ENCODE measurements at places on chromosomes 3 and 15.

DNA sequence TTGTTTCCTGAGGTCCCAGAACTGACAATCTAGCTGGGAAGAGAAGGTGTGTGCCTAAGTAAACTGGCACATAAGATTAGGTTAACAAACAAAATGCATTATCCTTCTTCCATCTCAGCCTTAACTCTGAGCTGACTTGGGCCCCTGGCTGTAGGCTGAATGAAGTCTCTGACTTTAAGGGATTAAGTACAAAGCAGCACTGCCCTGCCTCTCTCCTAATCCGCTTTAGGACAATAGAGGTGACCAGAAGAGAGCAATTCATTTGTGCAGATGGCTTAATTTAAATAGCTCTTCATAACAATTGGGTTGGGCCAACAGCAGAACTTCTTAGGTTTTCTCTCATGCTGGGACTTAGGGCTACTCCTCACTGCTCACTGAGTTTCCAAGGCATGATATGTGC lies 181.6 kb upstream of the SOX14 start:
- no peak for DNase-seq

DNA sequence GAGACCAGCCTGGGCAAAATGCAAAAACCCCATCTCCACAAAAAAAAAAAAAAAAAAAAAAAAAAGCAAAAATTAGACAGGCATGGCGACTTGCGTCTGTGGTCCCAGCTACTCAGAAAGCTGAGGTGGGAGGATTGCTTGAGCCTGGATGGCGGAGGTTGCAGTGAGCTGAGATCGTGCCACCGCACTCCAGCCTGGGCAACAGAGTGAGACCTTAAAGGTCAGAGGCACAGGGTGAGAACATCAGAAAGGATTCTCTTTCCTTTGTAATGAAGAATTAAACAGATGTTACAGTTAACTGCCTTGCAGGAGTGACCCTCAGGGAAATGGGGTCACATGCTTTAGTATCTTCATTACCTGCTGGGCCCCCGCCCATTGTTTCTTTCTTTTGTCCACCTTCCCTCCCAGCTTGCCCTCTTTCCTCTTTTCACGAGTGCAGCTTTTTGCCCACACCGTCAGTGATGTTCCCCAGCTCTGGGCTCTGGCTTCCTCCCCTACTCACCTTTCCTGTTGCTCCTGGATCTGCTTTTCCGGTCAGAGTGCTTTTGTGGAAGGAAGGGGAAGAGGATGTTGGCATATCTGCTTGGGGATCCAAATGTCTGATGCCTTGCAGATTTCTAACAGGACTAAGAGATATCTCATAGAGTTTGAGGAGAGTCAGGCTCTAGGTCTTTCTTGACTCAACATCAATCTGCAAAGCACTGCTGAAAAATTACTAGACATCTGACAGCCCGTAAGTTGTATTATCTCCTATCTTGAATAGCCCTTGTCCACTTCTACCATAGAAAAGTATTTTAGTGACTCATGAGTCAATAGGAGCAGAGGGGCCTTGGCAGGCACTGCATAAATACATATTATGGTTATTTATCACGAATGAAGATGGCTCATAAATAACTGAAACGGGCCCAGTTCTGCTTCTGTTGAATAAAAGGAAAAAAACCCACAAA lies 35.6 kb upstream of the NDUFB4 start:
- no peak for DNase-seq

DNA sequence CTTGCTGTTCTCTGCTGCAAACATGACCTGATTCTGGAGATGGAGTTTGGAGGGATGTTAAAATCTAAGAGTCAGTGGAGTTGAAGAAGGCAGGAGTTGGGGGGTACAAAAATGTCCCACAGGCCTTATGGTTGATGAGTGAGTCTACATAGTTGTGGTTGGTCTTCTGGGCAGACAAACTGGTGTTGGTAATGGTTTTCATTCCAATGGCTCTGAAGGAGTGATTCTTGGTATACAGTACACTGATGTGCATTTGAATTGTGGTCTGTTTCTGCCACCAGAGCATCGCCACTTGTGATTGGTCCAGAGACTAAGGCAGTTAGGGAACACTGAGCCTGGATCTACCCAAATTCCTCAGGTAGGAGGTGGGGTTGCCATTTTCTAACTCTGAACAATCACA lies 514.1 kb upstream of the CFAP20DC start:
- no peak for DNase-seq

GRCh38 chr3:143215059-143215458 lies 95.5 kb downstream of the CHST2 start:
- no peak for DNase-seq

GRCh38 chr3:88369337-88369736 lies 219.6 kb downstream of the C3orf38 start:
- no peak for DNase-seq

- DNase-seq: no peak
Measured at GRCh38 chr3:111954228-111954990, 24.4 kb upstream of the ABHD10 start.

GRCh38 chr3:82002986-82003642 lies 241.7 kb upstream of the GBE1 start:
- no peak for DNase-seq

DNA sequence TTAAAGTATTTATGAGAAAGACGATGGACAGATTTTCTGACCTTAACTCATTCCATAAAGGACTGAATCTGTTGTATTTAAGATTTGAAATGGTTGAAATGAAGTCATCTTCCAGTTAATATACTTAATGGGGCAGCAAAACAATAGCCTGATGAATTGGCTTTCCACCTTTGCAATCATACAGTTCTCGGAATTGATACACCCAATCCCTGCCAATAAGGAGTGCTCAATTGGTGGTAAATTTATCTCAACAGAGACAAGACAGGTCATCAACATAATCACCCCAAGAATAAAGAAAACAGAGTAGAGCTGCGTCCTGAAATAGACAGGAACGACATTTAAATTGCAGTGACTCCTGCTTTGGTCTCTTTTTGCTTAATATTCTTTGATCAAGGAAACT lies 11.2 kb downstream of the ANXA2 start:
- DNase-seq: no peak

- DNase-seq: no peak
Measured at GRCh38 chr3:3799173-3800079, at the start of gene LRRN1. LRRN1 (plus strand) TSS chr3:3799431; CDS start chr3:3844642, 45,211 bp downstream.

GRCh38 chr3:151101270-151101969 lies 16.0 kb downstream of the MED12L start:
- DNase-seq: no peak

DNA sequence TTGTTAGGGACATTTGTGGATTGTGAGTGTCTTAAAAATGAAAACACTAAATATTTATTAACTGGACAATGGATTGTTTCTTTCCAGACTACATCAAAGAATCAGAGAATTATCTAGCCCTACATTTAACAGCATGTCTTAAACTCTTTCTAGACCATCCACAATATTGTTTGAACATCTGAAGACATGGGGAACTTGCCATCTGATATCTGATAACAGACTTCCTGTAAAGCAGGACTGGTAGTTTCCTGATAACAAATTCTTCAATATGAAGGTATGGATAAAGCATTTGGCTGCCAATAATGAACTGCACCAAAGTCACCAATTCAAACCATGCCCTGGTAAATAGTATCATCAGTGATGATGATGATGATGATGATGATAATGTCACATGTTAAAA lies 26.2 kb upstream of the HACD2 start:
- DNase-seq: no peak

Measured in HepG2 (cell line).